GM12878 (cell line): ENCODE measurements at places on chromosomes 3 and 15.

- no peak for DNase-seq
Measured at GRCh38 chr3:186221760-186222378, 113.0 kb upstream of the ETV5 start.

GRCh38 chr3:2635511-2635910 lies 474.7 kb downstream of the IL5RA start:
- no peak for DNase-seq

DNA sequence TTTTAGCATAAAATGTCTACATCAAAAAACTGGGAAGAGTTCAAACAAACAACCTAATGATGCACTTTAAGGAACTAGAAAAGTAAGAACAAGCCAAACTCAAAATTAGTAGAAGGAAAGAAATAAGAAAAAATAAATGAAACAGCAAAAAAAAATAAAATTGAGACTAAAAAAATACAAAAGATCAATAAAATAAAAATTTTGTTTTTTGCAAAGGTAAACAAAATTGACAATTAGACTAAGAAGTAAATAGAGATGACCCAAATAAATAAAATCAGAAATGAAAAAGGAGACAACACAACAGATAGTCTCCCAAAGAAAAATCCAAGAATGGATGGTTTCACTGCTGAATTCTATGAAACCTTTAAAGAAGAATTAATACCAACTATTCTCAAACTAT lies 89.6 kb upstream of the MME start:
- DNase-seq: no peak

DNA sequence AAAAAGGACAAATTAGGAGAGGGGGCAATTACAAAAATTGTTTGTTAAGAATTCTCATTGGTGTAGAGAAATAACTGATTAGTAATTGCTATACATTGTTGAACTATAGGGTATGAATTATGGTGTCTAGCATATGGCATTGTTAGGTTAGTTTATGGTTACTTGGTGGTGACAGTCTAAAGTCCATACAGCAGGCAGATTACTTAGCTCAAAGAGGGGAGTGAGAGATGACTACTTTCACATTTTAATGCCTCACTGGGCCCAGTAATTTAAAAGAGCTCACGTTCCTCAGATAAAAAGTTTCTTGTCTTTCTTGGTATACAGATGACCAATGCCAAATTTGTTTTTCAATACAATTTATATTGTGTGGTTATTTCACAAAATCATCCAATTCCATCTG lies 112.4 kb upstream of the NEDD4 start:
- DNase-seq: no peak

GRCh38 chr15:63877713-63878271 lies 44.0 kb upstream of the HERC1 start:
- no peak for DNase-seq

DNA sequence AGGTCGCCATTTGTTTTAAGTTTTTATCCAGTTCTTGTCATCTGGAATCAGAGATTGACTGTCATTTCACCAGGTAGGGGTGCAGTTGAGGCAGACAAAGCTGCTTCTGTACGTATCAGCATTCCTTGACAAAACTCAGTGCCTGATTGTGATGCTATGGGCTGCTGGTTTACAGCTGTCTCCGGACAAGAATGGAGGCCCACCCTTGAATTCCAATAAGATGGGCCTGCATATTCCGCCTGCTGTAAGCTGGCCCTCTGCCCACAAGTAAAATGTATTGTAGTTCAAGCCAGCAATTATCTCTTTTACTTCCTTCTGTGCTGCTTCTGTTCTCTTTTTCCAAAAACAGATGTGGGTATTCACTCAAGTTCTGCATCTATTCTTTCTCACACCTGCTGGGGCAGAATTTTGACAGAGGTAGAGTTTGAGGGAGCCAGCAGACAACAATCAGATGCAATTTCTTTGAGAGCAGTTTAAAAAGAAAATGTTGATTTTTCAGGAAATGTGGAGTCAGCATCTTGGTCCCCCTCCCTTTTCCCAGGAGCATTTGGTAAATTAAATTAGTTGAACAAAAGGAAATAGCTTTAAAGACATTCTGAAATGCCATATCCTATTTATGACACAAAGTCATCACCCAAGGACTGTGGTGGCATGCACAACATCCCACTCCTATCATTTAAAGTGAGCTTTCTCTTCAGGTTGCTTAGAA lies 53.5 kb downstream of the IQCH start:
- no peak for DNase-seq

GRCh38 chr3:42946050-42946449 lies 33.1 kb upstream of the GASK1A start:
- no peak for DNase-seq

- no peak for DNase-seq
Measured at GRCh38 chr15:87154761-87155160, 1075.1 kb downstream of the AGBL1 start.

DNA sequence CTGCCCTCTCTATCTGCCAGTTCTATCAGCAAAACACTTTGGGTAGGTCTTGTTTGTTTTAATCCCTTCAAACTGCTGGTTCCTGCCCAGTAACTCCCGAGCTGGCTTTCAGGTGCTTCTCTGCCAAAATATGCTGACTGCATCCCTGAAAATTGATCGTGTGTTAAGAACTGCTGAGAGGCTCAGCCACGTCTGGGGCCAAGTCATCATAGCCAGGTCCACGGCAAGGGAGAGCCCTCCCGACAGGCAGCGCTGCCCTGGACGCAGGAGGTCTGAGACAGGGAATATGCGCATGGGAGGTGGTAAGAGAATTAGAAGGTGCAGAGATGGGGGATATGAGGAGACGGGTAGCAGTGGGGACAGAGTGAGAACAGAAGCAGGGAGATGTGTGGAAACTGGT lies 179.7 kb upstream of the TOPAZ1 start:
- DNase-seq: no peak

- DNase-seq: no peak
Measured at GRCh38 chr15:98221577-98221976, 261.1 kb downstream of the ARRDC4 start.

DNA sequence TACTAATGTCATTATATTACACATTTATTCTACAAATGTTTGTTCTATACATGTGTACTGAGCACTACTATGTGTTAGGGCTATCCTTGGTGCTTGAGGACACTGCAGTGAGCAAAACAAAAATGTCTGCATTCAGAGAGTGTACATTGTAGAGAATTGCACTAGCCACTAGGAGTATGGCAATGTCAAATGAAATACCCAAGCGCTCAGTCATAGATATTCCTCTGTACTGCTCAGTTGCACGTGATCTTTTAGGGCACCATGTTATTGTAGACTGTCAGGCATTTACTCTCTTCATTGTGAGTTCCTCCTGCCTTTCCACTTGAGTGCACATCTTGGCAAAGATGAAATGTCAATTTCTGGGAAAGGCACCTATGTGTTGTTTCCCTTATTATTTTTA lies 36.8 kb downstream of the FNDC3B start:
- DNase-seq: no peak

DNA sequence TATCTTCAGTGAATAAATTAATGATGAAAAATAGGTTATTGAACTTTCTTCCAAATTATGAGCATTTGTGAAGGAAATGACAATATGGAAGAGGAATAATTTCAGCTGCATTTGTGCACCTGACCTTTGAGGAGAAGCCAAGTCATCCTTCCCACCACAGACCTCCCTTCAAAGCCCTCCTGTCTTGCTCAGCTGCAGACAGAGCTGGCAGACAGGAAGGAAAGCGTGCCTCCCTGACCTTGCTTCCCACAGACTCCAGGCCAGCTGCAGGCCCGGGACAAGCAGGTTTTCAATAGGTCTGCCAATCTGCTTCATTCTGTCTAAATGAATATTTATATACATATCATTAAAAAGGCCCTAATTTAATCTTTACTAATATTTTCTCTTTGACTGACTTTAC lies 152.9 kb upstream of the RBMS3 start:
- DNase-seq: no peak

- DNase-seq: no peak
Measured at GRCh38 chr15:87357637-87358313, 898.8 kb downstream of the NTRK3 start.

- DNase-seq: no peak
Measured at GRCh38 chr3:99485286-99485685, 153.1 kb upstream of the COL8A1 start.

DNA sequence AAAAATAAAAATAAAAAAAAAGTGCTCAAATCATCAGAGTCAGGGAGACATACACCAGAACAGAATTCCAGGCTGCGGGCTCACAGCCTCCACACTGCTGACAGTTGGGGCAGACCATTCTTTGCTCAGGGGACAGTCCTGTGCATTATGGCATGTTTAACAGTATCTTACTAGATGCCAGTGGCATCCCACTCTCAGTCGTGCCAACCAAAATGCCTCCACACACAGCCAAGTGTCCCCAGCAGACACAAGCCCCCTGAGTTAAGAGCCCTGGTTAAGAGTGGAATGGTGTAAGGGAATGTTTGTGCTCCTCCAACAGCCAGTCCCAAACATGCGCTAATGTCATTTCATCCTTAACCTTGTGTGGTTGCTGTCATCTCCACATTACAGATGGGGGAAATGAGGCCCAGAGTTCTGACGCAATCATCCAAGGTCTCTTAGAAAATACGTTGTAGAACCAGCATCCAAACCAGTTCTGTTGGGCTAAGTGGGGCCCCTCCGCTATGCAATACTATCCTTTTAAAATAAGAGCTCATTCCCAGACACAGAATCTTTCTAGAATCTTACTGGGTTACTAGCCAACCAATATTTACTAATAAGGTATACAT lies 26.0 kb downstream of the CFAP92 start:
- DNase-seq: no peak

- no peak for DNase-seq
Measured at GRCh38 chr3:71047616-71048531, 535.7 kb downstream of the FOXP1 start.

DNA sequence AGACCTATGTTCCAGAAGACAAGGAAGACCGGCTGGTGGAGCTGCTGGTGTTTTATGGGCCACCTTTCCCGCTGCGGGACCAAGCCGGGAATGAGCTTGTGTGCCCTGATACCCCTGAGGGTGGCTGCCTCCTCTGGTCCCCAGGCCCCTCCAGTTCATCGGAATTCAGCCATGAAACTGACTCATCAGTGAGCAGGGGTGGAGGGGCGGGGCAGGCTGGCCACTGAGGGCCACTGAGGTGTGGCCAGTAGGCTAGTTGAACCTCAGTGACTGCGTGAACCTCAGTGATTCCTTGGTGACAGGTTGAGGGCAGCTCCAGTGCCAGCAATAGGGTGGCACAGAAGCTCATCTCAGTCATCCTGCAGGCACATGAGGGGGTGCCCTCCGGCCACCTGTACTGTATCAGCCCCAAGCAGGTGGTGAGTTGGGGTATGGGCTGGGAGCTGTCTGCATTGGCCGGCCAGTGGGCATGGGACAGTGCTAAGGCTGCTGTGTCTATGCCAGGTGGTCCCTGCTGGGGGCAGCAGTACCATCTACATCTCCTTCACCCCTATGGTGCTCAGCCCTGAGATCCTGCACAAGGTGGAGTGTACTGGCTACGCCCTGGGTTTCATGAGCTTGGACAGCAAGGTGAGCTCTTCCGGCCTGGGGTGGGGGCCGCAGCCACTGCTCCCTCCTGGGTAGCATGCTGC lies 20.3 kb downstream of the ACAA1 start:
- no peak for DNase-seq

DNA sequence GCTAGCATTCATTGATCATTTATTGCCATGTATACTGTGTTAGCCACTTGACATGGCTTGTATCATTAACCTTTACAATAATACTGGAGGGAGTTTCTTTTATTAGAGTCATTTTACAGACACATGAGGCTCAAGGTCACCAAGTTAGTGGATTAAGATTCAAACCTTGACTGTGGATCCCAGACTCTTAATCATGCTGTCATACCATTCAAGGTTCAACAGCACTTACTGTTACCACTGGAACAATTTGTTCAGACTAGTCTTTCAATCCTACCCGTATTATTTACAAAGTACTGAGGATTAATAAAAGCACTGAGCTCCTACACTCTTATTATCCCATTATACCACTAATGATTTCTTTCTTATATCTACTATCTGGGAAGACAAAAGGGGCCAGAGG lies 1.2 kb downstream of the COX17 start:
- DNase-seq: no peak

DNA sequence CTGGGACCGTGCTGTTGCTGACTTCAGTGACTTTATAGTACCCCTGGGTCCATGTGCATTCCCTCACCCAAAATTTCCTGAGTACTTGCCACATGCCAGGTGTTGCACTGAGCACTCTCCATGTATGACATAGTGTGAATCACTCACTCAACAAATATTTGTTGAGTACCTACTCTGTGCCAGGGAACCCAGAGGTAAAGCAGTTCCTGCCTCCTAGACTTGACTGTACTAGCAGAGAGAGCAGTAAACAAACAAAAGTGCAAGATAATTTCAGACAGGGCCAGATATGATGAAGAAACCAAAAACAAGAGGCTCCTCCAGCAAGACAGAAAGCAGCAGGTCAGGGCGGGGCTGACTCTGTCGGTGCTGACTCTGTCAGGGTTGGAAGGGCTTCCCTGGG lies 12.2 kb downstream of the TGM4 start:
- no peak for DNase-seq

- DNase-seq: no peak
Measured at GRCh38 chr15:51307325-51307724, 31.1 kb downstream of the CYP19A1 start.

GRCh38 chr3:191369616-191370010 lies 39.3 kb upstream of the UTS2B start:
- DNase-seq: no peak

- no peak for DNase-seq
Measured at GRCh38 chr3:179806177-179806576, 153.3 kb downstream of the USP13 start.

GRCh38 chr15:31781261-31781660 lies 249.1 kb upstream of the CHRNA7 start:
- DNase-seq: no peak

GRCh38 chr3:139466360-139466759 lies 10.0 kb downstream of the RBP2 start:
- DNase-seq: no peak

DNA sequence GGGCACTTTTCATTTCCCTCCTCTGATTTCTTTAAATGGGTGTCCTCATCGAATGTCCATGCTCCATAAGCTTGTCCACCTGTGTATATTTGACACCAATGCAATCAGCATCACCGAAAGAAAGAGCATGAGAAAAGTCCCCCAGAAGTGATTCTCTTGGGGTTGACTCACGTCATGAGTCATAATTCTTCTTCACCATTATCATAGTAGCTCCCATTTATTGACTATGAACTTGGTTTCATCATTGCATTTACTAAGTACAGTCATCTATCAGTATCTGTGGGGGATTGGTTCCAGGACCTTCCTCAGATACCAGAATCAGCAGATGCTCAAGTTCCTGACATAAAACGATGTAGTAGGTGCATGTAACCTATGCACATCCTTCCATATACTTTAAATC lies 372.5 kb upstream of the CFAP20DC start:
- no peak for DNase-seq

- DNase-seq: no peak
Measured at GRCh38 chr3:30597131-30597768, 9.2 kb upstream of the TGFBR2 start.

DNA sequence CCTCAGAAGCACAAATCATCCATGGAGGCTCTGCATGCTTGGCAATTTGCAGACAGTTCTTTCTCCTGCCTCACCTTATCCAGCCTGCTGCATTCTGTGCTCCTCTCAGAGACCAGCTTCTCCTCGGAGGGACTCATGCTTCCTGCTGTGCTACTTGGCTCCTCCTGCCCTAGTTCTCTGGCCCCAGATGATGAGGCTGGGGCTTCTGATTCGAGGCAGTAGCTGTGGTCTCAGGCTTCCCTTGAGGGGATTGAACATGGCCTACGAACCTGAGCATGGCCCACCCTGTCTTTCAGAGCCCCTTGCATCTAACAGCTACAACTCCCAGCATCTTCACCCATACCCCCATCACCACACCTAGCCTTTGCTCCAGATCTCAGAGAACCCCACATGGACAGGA lies 6.7 kb downstream of the VIPR1 start:
- DNase-seq: no peak

- DNase-seq: no peak
Measured at GRCh38 chr3:196962930-196963630, 5.6 kb downstream of the PIGZ start.
